ENCODE measurements at places on chromosomes 1 and 21. TPM values are rescaled to one million over a fixed set of nuclear protein-coding genes. Genes with fewer than 3 reads are reported as not detected.

TFF1 gene
- not detected for total RNA-seq

BARHL2 gene
- not detected for total RNA-seq

FCER1G gene
- 2.9 TPM for total RNA-seq

ATAD3C gene
- 0.56 TPM for total RNA-seq

NBPF6 gene
- total RNA-seq: 0.39 TPM

PLA2G4A gene
- not detected for total RNA-seq

SLC9C2 gene
- not detected for total RNA-seq

PERM1 gene
- not detected for total RNA-seq

RPTN gene
- total RNA-seq: not detected

All from T-helper 1 cell treated with Interleukin-12 subunit alpha and Interleukin-12 subunit beta and Interleukin-4 antibody, amounts not matched to agents 30 ng/mL and 1 ng/mL, for 36 hours (primary cell).